Upper lobe of left lung (tissue), 6 donors: ENCODE measurements at places on chromosomes 1 and 21. TPM values are rescaled to one million over a fixed set of nuclear protein-coding genes. Genes with fewer than 3 reads are reported as not detected.

- peak; percentile 41 for DNase-seq
Observed at GRCh38 chr1:112337028-112337531, 58.9 kb upstream of the CTTNBP2NL start.

Gene ABCG1
- 67.3 TPM for total RNA-seq

Gene FRRS1
- total RNA-seq: 9.0 TPM

- DNase-seq: no peak
Observed at GRCh38 chr1:116904791-116905320, 4.9 kb upstream of the PTGFRN start.

Gene KRTAP19-4
- not detected for total RNA-seq

DNA sequence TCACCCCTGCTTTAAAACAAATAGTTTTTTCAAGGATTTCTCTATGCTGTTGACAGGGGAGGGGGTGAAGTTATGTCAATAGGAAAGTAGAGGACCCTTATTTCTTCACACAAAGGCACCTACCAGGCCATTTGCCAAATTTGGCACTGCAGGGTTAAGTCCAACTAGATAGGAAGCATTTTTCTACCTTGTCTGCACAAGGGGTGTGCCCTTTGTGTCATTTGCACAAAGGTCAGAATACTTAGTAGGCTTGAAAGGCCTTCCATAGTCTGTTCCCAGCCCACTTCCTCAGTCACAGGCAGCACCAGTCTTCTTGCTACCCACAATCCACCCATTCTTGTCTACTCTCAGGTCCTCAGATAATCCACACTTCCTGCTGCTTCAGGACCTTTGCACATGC lies 7.0 kb downstream of the TACSTD2 start:
- no peak for DNase-seq

DNA sequence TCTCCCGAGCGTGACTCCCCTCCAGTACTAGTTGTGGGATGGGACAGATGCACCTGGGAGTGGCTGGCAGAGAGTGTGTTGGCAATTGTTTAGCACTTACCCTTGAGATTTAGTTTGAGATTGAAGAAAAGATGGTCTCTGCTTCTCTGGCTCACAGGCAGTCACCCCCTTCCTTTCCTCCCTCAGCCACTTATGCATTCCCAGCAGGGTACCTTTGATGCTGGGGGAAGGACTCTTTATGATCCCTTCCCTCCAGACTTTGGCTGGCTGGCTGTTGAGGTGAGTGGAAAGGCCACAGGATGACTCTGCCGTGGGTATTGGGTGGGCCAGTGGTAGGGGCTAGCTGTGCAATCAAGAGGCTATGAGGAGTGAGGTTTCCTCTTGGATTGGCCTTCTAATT lies 236.8 kb downstream of the CAMTA1 start:
- no peak for DNase-seq

DNA sequence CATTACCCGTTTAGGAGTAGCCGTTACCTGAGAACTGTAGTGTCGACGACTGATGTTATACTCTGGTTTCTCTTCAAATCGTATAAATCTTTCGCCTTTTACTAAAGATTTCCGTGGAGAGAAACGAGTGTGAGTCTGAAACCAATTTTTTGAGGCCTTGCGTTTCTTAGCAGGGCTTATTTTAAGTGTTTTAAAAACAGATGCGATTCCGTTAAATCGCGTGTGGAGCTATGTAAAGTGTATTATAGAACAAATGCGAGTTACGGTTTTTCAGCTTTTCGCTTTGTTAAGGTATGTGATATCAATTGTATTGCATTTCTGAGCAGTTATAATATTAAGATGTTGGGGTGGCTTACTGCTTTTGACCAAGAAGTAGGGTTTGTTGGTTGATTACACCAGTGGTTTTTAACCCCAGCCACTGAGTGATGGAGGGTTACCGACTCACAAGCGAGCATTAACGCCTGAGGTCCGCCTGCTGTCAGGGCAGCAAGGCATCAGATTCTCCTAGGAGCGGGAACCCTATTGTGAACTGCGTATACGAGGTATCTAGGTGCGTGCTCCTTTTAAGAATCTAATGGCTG lies 18.0 kb downstream of the KIAA2013 start:
- DNase-seq: peak; percentile 51

Gene CAPN8
- total RNA-seq: 70.1 TPM

Gene CFAP45
- 34.6 TPM for total RNA-seq

DNA sequence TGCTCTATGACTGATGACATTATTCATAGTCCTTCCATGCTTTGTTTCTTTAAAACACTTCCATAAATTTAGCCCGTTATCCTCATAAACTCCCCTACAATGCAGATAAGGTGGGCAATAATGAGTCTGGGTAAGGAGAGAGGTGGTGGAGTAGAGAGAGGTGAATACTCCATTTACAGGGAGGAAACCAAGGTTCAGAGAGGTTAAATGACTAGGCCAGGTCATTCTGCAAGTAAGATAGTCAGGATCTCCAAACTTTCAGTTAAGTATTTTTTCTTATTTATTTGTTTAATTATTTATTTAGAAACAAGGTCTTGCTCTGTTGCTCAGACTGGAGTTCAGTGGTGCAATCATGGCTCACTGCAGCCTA lies 26.1 kb downstream of the PAFAH2 start:
- no peak for DNase-seq

Gene SH2D1B
- total RNA-seq: 1.1 TPM

DNA sequence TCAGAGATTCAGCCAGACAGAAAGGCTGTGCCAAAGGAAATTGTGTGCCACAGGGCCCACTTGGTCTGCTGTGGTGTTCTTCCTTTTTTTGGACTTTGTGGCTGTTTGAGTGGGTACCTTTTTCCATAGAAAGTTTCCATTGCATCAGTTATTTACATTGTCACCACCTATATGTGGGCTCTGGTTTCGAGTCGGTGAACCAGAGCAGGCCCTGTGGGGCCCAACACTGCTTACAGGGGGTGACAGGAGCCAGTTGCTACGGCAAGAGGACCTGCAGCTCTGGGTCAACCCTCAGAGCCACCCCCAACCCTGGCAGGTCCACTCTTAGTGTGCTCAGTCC lies 157.0 kb upstream of the EDN2 start:
- DNase-seq: no peak

DNA sequence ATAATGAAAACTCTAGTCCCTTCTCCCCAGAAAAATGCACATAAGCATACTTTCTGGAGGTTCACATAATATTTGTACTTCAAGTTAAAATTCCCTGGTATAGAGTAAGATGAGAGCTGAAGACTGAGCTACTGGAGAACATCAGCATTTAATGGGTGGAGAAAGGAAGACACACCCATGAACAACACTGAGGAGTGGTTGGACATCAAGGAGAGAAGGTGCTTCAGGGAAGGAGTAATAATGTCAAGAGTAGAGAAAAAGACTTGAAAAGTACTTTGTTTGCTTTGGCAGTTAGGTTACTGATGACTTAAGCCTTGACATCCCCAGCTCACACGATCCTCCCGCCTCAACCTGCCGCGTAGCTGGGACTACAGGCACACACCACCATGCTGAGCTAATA lies 21.9 kb downstream of the PEA15 start:
- DNase-seq: peak; percentile 32

- DNase-seq: no peak
Observed at GRCh38 chr1:117077267-117077666, 17.1 kb downstream of the TTF2 start.

- no peak for DNase-seq
Observed at GRCh38 chr1:77313491-77313890, 31.7 kb downstream of the AK5 start.

GRCh38 chr1:212241501-212241900 lies 43.7 kb upstream of the PPP2R5A start:
- no peak for DNase-seq

DNA sequence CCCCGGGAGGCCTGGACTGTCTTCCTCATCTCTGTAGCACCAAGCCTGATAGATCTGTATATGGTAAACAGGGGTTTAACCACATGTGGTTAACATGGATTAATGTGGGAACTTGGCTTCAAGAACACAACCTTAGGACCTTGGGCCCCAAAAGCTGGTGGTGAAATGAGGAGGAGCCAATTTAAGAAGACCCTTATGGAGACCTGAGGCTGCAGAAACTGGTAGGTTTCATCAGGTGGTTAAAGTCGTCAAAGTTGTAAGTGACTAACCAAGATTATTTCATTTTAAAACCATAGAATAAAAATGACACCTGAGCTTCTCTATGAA lies 14.0 kb downstream of the THEMIS2 start:
- no peak for DNase-seq

- peak; percentile 58 for DNase-seq
Observed at GRCh38 chr1:29332204-29332603, 95.9 kb downstream of the PTPRU start.

Gene SLAMF6
- total RNA-seq: 10.7 TPM

- DNase-seq: peak; percentile 40
Observed at GRCh38 chr1:204223129-204223860, 9.5 kb upstream of the GOLT1A start.

DNA sequence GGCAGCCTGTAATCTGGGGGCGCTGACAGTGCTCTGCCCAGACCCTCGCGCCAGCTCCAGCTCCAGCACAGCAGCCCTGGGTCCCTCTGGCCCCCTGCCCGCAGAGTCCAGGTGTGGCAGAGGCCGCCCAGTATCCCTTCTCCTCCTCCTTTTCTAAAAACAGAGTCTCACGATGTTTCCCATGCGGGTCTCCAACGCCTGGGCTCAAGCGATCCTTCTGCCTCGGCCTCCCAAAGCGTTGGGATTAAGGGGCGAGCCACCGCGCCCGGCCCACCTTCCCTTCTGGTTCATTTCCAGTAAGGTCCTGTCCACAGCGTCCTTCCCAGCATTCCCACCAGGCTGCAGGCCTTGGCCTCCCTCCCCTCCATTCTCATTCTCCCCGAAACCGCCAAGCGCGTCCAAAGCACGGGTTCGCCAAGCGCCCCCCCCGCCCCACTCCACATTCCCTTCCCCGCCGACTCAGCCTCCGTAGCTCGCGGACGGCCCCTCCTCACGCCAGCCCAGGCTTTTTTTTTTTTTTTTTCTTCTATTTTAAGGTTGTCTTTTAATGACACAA lies 2.0 kb upstream of the PCBP3 start:
- DNase-seq: no peak

DNA sequence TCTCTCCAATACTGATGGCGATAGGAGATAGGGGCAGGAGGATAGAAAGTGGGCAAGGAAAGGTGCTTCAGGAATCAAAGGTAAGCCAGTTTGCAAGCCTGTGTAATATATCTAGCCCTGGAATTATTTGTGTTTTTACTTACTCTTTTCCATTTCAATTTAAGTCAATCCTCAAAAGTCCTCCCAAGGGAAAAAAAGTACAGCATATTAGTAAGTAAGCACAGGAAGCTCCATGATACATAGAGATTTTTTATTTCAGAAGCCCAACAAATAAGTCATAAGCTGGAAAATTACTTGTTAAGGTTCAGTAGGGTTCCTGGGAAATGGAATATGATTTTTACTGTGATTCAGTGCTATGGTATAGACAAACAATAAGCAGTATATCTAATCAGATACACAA lies 337.7 kb upstream of the DUSP10 start:
- no peak for DNase-seq

Gene SPRR4
- not detected for total RNA-seq

DNA sequence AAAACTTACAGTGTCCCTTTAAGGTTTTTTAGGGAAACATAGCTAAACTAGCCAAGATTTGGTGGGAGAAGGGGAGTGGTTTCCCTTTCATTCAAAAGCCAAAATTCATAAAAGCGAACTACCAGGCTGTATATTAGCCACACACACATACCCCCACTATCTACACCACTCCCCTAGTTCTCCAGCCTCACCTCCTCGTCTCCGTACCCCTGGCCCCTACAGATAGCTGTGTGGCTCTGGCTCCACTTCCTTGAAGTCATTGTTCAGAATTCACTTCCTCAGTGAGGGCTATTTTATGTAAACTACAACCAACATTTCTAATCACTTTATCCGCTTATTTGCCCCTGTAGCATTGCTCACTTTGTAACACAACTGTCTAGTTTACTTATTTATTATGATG lies 5.3 kb upstream of the DPH5 start:
- no peak for DNase-seq

Gene NCDN
- 12.6 TPM for total RNA-seq

DNA sequence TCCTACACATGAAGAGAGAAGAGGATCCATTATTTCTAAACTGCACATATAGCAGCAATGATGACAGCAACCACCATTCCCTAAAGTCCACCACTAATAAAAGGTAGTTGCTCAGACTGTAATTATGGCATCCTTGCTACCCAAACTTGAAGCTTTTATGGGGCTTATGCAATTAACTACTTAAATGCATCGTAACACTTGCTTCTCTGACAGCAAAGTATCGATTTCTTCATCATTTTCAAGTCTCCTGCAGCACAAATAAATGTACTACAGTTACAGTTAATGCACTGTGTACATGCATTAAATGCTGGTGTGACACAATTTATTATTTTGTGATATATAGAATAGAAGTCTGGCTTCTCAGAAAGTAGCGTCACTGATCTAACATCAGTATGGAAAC lies 241.7 kb downstream of the USH2A start:
- no peak for DNase-seq

DNA sequence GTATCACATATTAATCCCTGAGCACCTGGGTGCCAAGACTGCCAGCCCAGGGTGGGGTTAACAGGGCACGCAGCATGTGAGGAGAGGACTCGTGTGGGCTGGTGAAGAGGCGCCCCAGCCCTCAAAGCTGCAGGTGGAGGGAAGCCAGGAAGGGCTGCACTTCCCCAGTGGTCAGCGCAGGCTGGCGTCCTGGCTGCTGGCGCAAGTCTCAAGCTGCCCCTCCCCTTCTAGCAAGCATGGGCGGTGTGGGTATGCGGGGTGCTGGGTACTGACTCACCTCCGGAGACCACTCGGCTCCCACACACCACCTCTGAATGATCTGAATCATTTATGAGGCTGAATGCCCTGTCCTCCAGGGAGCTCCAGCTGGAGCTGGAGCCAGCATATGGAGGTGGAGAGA lies 44.0 kb downstream of the EIF2D start:
- DNase-seq: peak; percentile 50

GRCh38 chr21:24514081-24514733 lies 1093.1 kb downstream of the MRPL39 start:
- no peak for DNase-seq

- DNase-seq: peak; percentile 57
Observed at GRCh38 chr1:201614262-201615015, 75.5 kb downstream of the NAV1 start.

GRCh38 chr1:164511001-164511705 lies 47.8 kb upstream of the PBX1 start:
- DNase-seq: no peak

Gene FCRLB
- total RNA-seq: not detected

- DNase-seq: no peak
Observed at GRCh38 chr1:29460694-29461093, 224.4 kb downstream of the PTPRU start.

- peak; percentile 7 for DNase-seq
Observed at GRCh38 chr1:228321895-228322294, 84.7 kb downstream of the TRIM11 start.
